Activated naive CD8-positive, alpha-beta T cell treated with anti-CD3 and anti-CD28 coated beads, Interleukin-2, amount 10 ng/mL, durations not matched to agents 7 days and 5 days (primary cell): ENCODE measurements at places on chromosomes 2 and 18. TPM values are rescaled to one million over a fixed set of nuclear protein-coding genes. Genes with fewer than 3 reads are reported as not detected.

- no peaks in the 10 kb centered on the region for H3K36me3 ChIP-seq
- H3K27me3 ChIP-seq = peaks cover 2% of the 10 kb centered on the region
- no peaks in the 10 kb centered on the region for H3K4me1 ChIP-seq
- no peak for DNase-seq
- H3K4me3 ChIP-seq = no peak overlapping the region
These were observed 28.7 kb upstream of the SLC8A1 start for GRCh38 chr2:40480596-40480995.

- H3K27ac ChIP-seq = no peak overlapping the region
- H3K4me3 ChIP-seq = no peak overlapping the region
- DNase-seq = no peak
- H3K27me3 ChIP-seq = peaks cover 14% of the 10 kb centered on the region
- H3K4me1 ChIP-seq = no peaks in the 10 kb centered on the region
These were observed 43.1 kb upstream of the LONRF2 start for GRCh38 chr2:100365434-100365833.

- no peaks in the 10 kb centered on the region for H3K36me3 ChIP-seq
- H3K27ac ChIP-seq = no peak overlapping the region
- H3K4me1 ChIP-seq = no peaks in the 10 kb centered on the region
- no peaks in the 10 kb centered on the region for H3K27me3 ChIP-seq
- no peak overlapping the region for H3K4me3 ChIP-seq
These were observed 328.2 kb upstream of the LRATD1 start for GRCh38 chr2:14304326-14304725.

- no peaks in the 10 kb centered on the region for H3K4me1 ChIP-seq
- H3K27me3 ChIP-seq = peaks cover 7% of the 10 kb centered on the region
- no peak overlapping the region for H3K27ac ChIP-seq
- no peak for DNase-seq
These were observed 100.9 kb downstream of the FHOD3 start for GRCh38 chr18:36398419-36398818.

VIL1 gene
- total RNA-seq = not detected

- no peaks in the 10 kb centered on the region for H3K4me1 ChIP-seq
- H3K36me3 ChIP-seq = no peaks in the 10 kb centered on the region
- H3K27ac ChIP-seq = no peak overlapping the region
These were observed 465.0 kb downstream of the ZEB2 start for GRCh38 chr2:144054911-144055310.

GRCh38 chr2:127566576-127566975 is 31.1 kb downstream of the MYO7B start:
- H3K27ac ChIP-seq = no peak overlapping the region
- H3K4me3 ChIP-seq = no peak overlapping the region
- H3K27me3 ChIP-seq = no peaks in the 10 kb centered on the region

AGXT gene
- total RNA-seq = not detected

MAL gene
- 184 TPM for total RNA-seq

GRCh38 chr2:32991091-32991845 is 44.5 kb downstream of the LTBP1 start:
- no peaks in the 10 kb centered on the region for H3K4me1 ChIP-seq
- no peaks in the 10 kb centered on the region for H3K36me3 ChIP-seq
- H3K27ac ChIP-seq = no peak overlapping the region
- H3K27me3 ChIP-seq = peaks cover 4% of the 10 kb centered on the region
- DNase-seq = no peak

GRCh38 chr2:63408530-63408929 is 179.7 kb downstream of the WDPCP start:
- H3K27me3 ChIP-seq = no peaks in the 10 kb centered on the region
- H3K4me1 ChIP-seq = no peaks in the 10 kb centered on the region
- no peak for DNase-seq

EMILIN1 gene
- total RNA-seq = 0.91 TPM

DNA sequence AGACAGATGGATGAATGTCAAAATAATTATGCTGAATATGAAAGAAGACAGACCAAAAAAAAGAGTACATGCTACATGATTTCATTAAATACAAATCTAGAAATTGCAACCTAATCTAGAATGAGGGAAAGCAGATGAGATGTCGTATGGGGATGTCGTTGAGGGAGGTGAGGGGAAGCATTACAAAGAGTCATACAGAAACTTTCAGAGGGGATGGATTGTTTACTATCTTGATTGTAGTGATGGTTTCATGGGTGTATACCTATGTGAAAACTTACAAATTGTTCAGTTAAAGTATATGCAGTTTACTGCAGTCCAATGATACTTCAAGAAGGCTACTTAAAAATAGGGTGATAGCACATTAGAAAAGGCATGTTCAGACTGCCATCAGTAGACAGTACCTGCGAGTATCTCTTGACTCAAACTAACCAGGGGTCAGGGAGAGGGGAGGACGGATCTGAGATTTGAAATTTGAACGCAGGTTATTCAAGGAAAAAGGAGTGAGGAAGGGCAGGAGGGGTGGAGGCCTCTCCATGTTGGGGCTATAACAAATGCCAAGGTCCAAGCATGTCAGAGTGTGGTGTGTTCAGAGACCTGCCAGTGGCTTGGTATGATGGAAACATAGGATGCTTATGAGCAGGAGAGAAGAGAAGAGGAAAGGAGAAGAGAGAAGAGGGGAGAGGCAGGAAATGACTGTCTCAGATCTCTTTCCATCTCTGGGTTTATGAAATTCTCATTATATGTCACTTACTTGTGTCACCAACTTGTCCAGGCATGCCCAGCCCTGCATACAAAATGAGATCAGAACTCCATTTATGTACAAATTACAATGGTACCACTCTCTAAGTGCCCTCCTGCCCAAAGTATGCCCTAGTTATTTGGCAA is 257.3 kb upstream of the CXCR4 start:
- H3K36me3 ChIP-seq = peaks cover 11% of the 10 kb centered on the region
- H3K4me3 ChIP-seq = peak overlapping the region; percentile 4
- no peaks in the 10 kb centered on the region for H3K27me3 ChIP-seq
- peak overlapping the region; percentile 82 for H3K27ac ChIP-seq

DNA sequence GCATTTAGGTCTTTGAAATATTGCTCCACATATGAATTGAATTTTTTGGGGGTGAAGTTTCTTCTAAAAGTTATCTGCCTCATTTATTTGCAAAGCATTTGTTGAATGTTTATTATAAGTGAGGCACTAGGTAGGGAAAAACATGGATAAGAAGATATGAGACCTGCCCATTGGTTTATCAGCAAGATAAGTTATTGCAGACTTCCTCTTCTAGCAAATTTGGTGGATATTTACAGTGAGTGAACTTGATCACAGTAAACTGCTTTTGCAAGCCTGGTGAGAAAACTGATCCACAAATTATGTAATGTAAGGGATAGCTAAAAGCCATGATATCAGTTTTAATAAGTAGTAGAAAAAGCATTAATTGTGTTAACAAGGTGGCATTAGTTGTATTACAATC is 364.8 kb downstream of the SOCS6 start:
- peaks cover 10% of the 10 kb centered on the region for H3K4me1 ChIP-seq
- H3K4me3 ChIP-seq = no peak overlapping the region
- no peak for DNase-seq
- H3K27ac ChIP-seq = no peak overlapping the region
- peaks cover 11% of the 10 kb centered on the region for H3K36me3 ChIP-seq

- no peak overlapping the region for H3K27ac ChIP-seq
- no peaks in the 10 kb centered on the region for H3K36me3 ChIP-seq
These were observed 1.6 kb downstream of the KLHL14 start for GRCh38 chr18:32771169-32771751.

- H3K36me3 ChIP-seq = no peaks in the 10 kb centered on the region
- H3K4me3 ChIP-seq = no peak overlapping the region
- H3K4me1 ChIP-seq = peaks cover 8% of the 10 kb centered on the region
- no peak overlapping the region for H3K27ac ChIP-seq
These were observed 27.9 kb upstream of the PTMA start for GRCh38 chr2:231680285-231680991.

OR6B2 gene
- total RNA-seq = not detected

DNA sequence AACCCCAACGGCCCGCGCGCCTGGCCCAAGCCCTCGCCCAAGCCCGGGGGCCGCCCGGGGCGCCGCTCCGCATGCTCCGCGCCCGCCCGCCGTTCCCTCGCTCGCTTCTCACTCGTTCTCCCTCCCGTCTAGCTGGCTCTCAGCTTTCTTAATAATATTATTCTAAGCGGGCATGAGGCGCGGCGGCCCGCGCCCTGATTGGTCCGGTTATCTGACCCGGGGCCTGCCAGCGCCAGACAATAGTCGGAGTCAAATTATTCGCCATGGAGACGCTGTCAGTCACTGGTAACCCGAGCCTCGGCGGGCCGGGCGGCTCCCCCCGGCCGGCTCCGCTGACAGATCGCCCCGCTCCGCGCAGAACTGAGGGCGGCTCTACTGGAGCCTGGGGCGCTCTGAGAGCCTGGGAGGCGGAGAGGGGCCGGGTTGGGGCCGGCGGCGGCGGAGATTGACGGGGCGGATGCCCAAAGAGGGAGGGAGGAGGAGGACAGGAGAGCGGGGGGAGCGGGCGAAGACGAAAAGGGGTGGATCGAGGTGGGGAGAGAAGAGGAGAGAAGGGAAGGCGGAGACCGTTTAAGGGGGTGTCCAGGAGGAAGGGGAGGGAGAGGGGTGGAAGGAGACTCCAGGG is at the start of gene SIX2:
SIX2 (minus strand) TSS at position 150 of the 625 bp plus-strand sequence. CDS start 342 bp downstream, outside the sequence.
- no peaks in the 10 kb centered on the region for H3K36me3 ChIP-seq
- peak; percentile 50 for DNase-seq
- peaks cover 82% of the 10 kb centered on the region for H3K27me3 ChIP-seq
- peak within 1 kb of the TSS; percentile 83 for H3K4me3 ChIP-seq
- no peak within 1 kb of the TSS for H3K27ac ChIP-seq

L3MBTL4 gene
- 0.08 TPM for total RNA-seq

DNA sequence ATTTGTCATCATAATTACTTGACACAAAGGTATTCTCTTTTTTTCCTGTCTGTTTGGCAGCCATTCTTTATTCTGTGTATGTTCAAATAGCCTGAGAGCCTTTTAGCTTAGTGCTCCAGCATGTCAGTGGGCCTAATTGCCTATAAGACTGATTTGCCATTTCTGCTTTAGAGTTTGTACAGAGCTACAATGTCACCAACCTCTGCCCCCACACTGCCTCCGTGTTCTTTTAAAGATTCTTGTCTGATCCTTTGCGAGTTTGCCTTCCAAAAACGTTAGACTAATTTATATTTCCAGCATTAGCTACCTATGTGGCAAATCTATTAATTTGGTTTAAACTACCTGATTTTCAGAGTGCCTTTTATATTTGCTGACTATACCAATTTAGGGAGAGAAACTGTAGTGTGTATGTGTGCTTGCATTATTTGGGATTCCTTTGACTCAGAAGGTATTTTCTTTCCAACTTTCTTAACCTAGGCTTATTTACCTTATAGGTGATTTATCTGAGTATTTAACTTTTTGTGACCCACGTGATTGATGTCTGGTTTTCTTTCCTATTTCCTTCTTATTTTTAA is 70.8 kb downstream of the FAM117B start:
- H3K4me1 ChIP-seq = peaks cover 39% of the 10 kb centered on the region
- H3K4me3 ChIP-seq = peak overlapping the region; percentile 55
- peaks cover 29% of the 10 kb centered on the region for H3K36me3 ChIP-seq

DNA sequence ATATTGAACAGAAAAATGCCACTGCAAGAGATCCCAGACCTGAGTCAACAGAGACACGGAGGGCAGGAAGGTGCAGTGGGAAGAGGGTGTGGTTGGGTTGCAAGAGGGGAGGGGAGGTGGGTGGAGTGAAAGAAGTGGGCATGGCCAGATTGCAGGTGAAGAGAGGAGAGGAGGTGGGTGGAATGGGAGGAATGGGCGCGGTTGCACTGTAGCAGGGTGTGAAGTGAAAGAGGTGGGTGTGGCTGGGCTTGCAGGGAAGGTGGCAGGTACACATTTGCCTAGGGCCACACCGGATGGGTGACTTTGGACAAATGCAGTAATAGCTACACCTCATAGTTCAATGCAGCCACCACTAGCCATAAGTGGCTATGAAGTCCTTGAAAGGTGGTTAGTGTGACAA is 71.1 kb downstream of the DOCK10 start:
- no peaks in the 10 kb centered on the region for H3K27me3 ChIP-seq
- peak overlapping the region; percentile 50 for H3K4me3 ChIP-seq
- H3K4me1 ChIP-seq = peaks cover 58% of the 10 kb centered on the region
- H3K36me3 ChIP-seq = peaks cover 32% of the 10 kb centered on the region

GRCh38 chr18:3466045-3466444 is 16.1 kb downstream of the TGIF1 start:
- H3K4me1 ChIP-seq = peaks cover 10% of the 10 kb centered on the region
- H3K4me3 ChIP-seq = no peak overlapping the region
- H3K27me3 ChIP-seq = peaks cover 5% of the 10 kb centered on the region
- no peak overlapping the region for H3K27ac ChIP-seq

RGPD4 gene
- total RNA-seq = 0.31 TPM

ICOS gene
- 32.2 TPM for total RNA-seq

- peaks cover 19% of the 10 kb centered on the region for H3K36me3 ChIP-seq
- H3K27ac ChIP-seq = no peak overlapping the region
- no peak for DNase-seq
These were observed 158.1 kb upstream of the SLC39A10 start for GRCh38 chr2:195498839-195499490.

DNA sequence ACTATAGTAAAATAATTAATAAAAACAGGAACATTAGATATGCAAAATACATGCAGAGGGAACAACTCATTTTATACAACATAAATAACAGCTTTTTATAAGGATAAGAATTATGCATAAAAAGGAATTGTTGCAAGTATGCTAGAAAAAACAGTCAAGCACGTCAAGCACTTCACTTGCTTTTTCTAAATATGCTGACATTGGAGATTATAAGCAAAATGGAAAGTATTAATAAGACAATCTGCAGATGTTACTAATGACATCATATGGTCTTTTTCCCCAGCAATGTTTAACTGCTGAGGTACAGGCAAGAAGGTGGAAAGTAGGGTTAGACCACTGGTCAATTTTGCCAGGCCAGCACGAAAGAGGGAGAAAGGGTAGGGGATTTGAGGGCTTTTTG is 111.7 kb downstream of the HIBCH start:
- no peak overlapping the region for H3K27ac ChIP-seq
- H3K27me3 ChIP-seq = no peaks in the 10 kb centered on the region
- no peak for DNase-seq
